Renal cortical epithelial cell (primary cell): ENCODE measurements at places on chromosomes 12 and 14.

GRCh38 chr12:4261655-4262054 is 11.9 kb upstream of the CCND2 start:
- DNase-seq = no peak

DNA sequence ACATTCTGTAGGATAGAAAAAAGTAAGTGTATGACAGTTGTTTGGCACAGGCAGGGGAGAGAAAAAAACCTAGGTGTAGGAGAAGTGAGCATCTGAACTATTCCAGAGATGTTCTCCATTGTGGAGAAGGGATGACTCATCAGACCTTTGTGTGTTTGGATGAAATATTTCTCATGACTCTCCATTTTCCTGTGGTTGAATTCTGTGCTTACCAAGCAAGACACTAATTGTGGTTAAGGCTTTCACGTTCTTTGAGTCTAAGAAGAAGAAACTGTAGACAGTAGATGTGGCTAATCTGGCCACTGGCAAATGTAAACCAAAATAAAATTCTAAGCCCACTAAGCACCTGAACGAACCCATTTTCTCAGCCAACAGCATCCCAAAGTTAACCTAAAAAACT is 107.9 kb upstream of the GZMB start:
- peak; percentile 66 for DNase-seq

DNA sequence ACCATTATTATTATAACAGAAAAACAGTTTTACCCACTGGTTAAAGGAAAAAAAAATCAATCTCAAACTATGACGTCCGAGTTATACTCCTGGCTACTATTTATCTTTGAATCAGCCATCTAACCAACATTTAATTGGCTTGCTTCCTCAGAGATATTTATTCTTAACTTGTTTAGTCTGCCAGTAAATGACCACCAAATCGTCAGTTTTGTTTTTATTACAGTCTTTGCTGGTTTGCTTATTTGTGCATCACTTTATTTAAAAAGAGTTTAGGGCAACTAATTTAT is 71.2 kb downstream of the RASSF8 start:
- DNase-seq = no peak

DNA sequence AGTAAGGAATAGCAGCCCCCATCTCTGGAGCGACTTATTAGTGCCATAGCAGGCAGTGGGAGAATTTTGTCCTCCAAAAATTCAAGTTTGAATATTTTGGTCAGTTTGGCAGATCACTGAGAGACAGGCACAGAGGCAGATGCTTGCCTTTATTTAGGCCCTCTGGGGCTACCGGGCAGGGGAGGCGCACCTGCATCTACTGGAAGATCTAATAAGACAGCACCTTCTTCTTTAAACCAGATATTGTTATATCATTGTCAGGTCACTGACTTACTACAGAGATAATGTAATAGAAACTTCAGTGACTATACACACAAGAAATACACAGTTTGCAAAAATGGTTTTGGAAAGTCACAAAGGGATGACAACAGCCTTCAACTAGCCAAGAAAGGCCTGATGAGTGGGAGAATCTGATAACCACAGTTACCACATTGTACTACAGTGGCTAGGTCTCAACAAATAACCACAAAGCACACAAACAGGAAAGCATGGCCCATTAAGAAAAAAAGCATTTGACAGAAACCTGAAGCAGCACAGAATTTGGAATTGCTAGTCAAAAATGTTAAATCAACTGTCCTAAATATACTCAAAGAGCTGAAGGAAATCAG is 56.8 kb downstream of the CDK17 start:
- DNase-seq = peak; percentile 60

GRCh38 chr12:11896417-11896929 is 174.3 kb upstream of the BCL2L14 start:
- no peak for DNase-seq

GRCh38 chr14:100660498-100660881 is 66.2 kb upstream of the DLK1 start:
- no peak for DNase-seq

- DNase-seq = no peak
Measured at GRCh38 chr14:88554457-88555286, at the start of gene PTPN21. PTPN21 (minus strand) TSS chr14:88555007; CDS start chr14:88550417, 4,590 bp downstream.
